ENCODE measurements at places on chromosomes 6 and 20.

- DNase-seq, result no peak
Observed at GRCh38 chr6:41536795-41537758, 9.1 kb upstream of the FOXP4 start.

GRCh38 chr6:121809211-121809610, 373.8 kb downstream of the GJA1 start:
- DNase-seq, result no peak

- no peak for DNase-seq
Observed at GRCh38 chr6:118354641-118355040, 193.5 kb upstream of the PLN start.

DNA sequence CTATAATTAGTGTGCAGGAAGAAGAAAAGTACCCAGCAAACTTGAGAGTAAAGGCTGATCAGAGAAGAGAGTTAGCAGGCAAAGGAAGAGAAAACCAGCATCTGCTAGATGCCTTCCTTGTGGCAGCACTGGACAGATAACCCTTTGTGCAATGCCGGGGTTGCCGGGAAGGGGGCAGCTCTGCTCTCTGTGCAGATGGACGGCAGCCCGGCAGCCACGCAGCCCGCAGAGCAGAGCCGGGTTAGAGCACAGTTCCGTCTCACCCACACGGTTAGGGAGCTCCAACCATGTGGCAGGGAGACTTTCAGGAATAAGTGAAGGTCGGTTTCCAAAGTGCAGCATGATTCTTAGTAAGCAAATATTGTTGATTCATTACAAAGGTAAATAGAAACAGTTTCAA, 80.0 kb upstream of the RPS6KA2 start:
- peak; percentile 51 for DNase-seq

- no peak for DNase-seq
Observed at GRCh38 chr6:7261852-7262461, 51.0 kb downstream of the SSR1 start.

- DNase-seq, result no peak
Observed at GRCh38 chr20:15789079-15789478, 784.2 kb downstream of the KIF16B start.

DNA sequence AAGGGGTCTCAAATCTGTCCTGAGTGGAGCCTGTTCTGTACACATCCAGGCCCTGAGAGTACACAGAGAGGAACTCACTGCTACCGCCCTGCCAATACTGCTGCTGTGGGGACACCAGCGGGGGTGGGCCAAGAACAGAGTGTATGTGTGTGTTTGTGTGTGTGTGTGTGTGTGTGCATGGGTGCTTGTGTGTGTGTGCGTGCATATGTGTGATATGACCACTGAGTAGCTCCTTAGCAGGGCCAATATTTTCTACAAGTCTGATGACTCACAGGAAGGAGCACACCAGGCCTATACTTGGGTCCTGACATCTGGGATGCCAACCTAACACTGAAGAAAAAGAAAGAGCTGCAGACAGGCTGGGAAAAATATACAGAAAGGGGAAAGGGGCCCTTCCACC, 1.4 kb downstream of the RAET1E start:
- DNase-seq, result peak; percentile 56

GRCh38 chr20:11894062-11894461, 23.6 kb upstream of the BTBD3 start:
- no peak for DNase-seq

Measured in MG63 (cell line).